Aorta (tissue), 5 donors: ENCODE measurements at places on chromosomes 1 and 21.

DNA sequence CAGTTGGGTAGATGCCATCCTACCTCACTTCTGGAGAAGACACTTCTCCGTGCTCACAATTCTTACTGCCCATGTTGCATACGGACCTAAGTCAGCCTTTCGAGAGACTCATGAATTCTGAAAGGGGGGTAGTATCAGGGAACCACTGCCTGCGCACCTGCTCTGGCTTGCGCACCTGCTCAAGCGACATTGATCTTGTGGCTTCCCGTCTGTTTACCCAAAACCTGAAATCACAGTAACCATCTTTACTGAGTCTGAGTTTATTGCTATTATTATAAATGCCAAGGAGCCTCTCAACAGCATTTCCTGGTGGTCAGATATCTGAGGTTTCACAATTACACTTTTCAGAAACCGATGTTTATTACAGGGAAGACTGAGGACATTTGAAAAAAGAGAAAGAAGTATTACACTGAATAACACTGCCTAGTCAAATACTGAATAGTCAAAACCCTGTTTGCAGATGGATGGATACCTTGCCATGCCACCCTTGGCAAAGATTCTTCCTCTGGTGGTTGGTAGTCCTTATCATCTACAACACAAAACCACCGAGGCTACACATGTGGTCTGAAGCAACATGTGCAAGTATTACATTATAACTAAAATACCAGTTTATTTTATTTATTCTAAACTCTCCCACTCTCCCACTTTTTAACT, 208.7 kb downstream of the SIPA1L2 start:
- DNase-seq = no peak

- DNase-seq = no peak
These were observed 5.4 kb upstream of the KNCN start for GRCh38 chr1:46556822-46557221.

DNA sequence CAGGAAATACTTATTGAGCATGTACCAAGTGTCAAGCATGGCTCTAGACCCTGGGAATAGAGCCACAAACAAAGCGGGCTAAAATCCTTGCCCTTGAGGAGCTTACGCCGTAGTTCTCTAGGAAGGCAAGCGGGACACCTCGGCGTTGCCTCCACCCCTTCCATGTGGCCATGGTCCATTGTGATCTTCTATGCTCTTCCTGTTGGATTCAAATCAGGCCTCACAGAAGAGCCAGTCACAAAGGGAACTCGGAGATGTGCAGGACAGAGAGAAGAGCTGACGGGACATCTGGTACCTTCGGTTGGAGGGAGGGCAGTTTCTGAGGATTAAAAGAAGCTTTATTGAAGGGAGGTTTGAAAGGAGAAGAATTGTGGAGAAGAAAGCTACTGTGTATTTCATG, 129.3 kb downstream of the TMEM53 start:
- no peak for DNase-seq

DNA sequence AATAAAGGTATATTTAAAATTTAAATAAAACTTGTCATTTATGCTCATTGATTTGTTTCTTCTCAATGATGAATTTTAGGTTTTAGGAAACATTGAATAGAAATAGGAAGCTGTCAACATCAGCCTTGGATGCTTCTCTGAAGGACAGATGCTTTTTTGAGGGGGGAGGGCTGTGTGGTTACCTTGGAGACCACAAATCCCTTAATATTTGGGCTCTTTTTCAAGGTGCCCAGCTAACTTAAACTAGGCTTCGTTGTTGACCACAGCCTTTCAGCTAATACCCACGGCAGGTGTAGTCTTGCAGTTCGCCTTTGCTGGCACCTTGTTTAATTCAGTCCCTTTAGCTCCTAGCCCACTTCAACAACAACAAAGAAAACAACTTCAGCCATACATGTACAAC, 22.5 kb downstream of the TENT5C start:
- DNase-seq = no peak

DNA sequence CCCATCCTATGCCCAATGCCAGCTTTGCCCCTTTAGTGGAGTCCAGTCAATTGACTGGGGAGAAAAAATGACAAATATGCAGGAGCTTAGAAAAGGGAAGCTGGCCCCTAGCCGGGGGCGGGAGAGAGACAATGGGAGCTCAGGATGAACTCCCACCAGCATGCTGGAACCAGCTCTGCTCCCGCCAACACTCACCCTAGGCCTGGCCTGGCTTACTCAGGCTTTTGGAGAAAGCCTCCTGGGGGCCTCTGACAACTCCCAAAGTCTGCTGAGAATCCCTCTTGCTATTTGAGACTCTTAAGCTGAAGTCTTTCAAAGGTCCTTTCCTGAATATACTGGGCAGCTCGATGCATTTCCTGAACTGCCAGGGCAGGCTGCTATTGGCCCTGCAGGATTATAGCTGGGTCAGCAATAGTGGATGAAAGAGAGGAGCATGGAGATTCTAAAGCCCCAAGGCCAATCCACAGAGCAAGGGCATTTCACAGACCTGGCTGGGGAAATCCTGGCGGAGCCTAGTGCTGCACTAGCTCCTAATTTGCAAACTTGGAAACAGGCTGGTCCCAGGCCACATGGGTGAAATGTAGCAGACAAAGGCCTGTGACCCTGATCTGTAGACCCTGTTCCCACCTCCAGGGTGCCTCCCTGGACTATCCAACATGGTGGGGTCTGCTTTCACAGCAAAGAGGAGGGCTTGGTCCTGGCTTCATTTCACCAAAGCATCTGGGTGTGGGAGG, 35.7 kb upstream of the CLSTN1 start:
- no peak for DNase-seq

DNA sequence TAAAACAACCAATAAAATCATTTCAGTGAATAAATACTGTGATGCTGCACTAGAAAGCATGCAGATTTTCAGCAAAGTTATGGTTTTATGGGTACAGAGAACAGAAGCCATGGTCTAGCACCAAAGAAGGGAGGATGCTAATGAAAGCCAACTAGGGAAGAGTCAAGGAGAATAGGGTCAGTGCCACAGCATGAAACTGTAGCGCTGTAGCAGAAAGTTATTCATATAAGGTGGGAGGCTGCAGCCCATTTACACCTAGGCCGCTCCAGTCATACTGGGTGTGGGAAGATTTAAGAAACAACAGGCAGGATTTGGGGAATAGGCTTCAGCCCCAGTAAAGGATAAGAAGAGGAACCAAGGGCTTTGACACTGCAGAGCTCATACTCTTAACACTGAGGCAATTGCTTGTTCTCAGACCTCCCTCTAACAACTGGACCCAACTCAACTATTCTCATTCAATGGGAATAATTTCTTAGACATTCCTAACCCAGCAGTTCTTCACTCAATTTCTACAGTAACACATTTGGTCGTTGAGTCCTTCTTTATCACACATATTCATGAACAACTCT, 4.4 kb downstream of the IFI16 start:
- no peak for DNase-seq

- no peak for DNase-seq
These were observed 5.8 kb downstream of the TTC22 start for GRCh38 chr1:54795356-54795665.

DNA sequence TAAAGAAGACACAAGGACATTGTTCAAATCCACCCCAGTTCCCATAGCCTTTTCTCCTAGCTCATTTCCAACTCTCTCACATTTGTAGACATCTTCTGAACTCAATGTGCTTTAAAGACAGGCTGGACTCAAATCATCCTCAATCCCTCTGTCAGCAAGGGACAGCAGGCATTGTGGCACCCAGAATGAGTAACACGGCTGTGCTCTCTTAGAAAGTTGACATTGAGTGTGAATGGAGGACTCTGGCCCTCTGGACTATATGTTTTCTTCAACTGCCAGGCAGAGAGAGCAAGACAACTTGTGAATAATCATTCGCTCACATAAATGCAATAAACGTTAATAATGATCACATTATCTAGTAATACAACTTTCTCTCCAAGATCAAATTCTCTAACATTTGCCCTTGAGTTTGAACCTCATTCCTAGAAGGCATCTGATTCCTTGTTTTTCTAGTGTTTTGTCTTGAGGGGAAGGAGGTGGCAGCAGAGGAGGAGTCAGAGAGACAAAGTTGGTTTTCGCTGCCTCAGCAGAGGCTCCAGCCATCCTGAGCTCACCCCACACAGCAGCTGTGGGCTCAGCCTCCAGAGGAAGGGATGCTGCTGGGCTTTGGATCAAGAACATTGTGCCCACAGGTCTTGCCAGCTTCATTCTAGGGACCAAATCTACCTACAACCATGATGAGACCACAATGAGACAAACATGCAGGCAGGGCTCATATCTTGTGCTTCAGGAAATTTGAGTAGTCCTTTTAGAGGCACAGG, 85.1 kb downstream of the BCAR3 start:
- DNase-seq = no peak

GRCh38 chr1:56147034-56147433, 432.3 kb downstream of the PLPP3 start:
- no peak for DNase-seq

GRCh38 chr1:167864392-167865032, 49.4 kb downstream of the ADCY10 start:
- no peak for DNase-seq
